ENCODE measurements at places on chromosomes 3 and 15.
A peak's percentile ranks its signal among the peaks of the same experiment; 100 is the strongest.

DNA sequence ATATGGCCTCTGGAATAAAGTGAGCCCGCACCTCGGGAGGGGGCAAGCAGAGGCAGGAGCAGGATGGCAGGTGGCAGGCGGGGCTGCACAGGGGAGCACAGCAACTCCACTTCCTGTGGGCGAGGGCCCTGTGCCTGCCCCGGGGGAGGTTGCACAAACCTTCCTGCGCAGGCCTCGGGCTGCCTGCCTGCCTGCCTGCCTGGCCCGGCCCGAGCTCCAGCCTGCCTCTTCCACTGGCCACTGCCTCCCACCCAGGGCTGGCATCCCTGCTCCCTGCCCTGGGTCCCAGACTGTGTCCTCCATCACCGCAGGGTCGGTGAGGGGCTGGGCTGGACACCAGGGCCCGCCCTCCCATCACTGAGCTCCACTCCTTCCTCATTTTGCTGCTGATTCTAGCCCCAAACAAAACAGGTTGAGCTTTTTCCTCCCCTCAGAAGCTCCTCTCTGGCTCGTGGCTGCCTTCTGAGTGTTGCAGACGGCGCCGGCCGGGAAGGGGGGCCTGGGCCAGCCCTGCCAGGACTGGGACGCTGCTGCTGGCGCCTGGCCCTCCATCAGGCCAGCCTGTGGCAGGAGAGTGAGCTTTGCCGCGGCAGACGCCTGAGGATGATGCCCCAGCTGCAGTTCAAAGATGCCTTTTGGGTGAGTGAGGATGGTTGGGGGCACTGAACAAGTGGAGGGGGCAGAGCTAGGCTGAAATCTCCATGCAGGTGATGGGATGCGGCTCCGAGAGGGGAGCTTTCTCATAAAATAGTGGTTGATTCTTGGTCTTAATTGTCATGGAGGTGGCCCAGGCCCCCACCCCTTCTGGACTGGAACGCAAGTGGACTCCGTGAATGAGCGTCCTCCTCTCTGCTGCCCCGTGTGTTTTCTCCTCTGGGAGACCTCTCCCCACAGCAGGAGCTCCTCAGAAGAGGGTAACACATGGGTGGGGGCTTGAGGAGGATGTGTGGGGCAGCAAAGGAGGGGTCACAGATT is at the start of gene PSTPIP1:
Gene PSTPIP1, plus strand, starts transcription at position 156 of the 975 bp plus-strand sequence. Its CDS starts 448 bp downstream, at position 604.
- DNase-seq: peak; percentile 85

GRCh38 chr15:88467935-88468528 is 524 bp downstream of the MRPS11 start:
- no peak for DNase-seq

- DNase-seq: no peak
Observed at GRCh38 chr15:58309963-58310928, 121.5 kb upstream of the LIPC start.

DNA sequence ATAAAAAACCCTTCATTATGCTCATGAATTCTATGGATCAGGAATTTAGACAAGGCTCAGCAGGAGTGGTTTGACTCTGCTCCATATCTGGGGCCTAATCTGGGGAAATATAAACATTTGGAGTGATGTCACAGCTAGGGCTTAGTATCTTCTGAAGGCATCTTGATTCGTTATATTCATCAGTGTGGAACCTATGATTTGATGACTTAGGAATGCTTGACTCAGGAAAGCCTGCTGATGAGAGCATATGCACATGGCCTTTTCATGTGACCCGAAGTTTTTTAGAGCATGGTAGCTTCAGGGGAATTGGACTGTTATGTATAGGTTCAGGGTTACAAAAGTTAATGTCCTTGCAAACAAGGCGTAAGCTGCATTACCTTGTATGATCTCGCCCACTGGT is 184.9 kb upstream of the LRRC3B start:
- no peak for DNase-seq

DNA sequence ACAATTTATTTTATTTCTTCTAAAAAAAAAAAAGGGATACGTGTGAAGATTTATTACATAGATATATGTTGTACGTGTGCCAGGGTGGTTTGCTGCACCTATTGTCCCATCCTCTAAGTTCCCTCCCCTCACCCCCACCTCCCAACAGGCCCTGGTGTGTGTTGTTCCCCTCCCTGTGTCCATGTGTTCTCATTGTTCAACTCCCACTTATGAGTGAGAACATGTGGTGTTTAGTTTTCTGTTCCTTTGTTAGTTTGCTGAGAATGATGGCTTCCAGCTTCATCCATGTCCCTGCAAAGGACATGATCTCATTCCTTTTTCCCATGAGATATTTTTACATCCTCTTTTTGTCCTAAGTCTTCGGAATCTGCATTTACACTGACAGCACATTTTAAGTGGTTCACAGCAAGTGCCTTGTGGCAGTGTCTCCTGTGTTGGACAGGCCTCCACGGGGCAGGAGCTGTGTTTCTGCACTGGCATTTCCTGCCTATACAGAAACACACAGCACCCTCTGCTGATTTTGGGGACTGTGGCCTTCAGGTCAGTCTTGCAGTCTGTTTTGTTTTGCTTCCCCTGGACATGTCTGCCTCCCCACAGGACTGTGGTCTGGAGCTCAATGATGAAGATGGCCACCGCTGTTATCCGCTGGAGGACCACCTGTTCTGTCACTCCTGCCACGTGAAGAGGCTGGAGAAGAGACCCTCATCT is 12.7 kb upstream of the SACM1L start:
- no peak for DNase-seq

DNA sequence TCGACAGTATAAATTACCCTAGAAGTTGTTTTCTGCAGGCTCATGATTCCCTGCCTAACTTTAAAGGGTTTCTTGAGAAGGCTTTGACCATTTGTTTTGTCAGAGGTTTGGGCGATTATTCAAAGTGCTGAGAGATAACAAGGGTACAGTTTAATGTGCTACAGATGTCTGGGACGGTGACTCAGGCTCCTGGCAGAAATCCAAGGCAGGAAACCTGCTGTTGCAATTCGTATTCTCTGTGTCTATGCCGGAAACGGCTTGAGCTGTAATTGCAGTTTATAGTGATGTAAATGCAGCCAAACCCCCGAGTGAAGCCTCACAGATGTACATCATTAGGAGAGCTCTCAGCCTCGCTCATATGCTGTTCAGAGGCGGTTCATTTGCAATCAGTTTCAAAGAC is 65.6 kb downstream of the SYNPR start:
- peak; percentile 91 for DNase-seq

- no peak for DNase-seq
Observed at GRCh38 chr3:12891391-12891984, 50.1 kb upstream of the RPL32 start.

- DNase-seq: no peak
Observed at GRCh38 chr3:122956693-122957455, 70.7 kb downstream of the SEMA5B start.

DNA sequence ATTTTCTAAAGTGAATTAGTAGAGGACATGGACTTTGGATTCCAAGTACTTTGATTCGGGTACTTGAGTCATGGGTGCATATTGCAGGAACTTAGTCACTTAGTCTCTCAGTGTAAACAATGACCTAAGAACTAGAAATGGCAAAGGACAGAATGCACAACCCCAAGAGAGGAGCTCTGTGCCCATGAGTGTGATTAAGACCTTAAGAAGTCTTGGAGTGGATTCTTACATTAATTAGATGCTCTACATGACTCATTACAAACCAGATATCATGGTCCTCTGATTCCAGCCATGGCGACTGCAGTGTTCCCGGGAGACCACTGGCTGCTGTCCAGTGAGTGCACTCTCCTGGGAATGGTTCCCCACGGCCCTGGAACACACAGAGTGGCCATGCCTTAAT is 251.5 kb downstream of the GABRG3 start:
- no peak for DNase-seq

DNA sequence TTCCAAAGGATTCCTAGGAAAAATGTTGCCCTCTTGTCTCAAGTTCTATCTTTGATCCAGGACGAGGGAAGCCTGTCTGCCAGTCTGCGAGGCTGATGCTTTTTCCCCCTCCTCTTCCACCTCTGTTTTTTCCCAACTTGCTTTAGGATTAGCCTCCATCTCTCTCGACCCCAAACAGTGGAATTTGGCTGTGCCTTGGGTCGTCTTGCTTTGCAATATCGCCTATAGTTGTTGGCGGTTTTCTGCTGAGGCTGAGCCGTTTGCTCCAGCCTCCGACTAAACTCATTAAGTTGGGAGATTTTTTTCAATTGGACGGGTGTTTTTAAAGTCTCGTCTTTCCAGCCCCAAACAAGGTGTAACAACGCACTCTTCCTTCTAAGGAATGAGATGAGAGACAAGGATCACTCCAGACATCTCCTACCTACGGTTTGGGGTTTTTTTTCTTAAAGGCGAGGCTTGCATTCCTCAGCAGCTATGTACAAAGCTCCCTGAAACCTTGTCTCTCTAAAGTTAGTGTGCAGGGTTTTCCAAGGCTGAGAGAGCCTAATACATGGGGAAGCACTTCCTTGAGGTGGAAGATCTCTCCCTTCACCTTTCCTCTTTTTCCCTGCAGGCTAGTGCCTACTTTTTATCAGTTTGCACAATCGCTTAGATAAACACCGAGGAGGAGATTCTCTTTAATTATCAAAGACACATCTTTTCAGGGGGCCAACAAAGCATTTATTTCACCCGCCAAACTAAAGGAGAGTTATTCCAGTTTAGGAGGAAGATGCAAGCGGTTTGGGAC is 4.8 kb upstream of the NR2F2 start:
- DNase-seq: no peak

DNA sequence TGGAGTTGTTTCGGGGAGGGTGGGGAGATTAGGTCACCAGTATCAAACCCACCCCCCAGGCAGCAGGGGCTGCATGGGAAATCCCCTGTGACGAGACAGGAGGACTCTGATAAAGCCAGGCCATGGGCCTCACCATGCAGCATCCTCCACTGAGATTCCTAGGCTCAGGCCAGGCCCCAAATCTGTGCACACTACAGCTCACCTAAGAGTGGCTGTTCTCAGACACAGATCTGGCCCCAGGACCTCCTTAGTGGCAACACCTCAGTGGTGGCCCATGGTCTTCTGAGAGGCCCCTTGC is 29.0 kb downstream of the PXYLP1 start:
- DNase-seq: no peak

- no peak for DNase-seq
Observed at GRCh38 chr3:39631136-39631535, 163.7 kb downstream of the MOBP start.

- no peak for DNase-seq
Observed at GRCh38 chr3:69494185-69494584, 108.3 kb upstream of the FRMD4B start.

DNA sequence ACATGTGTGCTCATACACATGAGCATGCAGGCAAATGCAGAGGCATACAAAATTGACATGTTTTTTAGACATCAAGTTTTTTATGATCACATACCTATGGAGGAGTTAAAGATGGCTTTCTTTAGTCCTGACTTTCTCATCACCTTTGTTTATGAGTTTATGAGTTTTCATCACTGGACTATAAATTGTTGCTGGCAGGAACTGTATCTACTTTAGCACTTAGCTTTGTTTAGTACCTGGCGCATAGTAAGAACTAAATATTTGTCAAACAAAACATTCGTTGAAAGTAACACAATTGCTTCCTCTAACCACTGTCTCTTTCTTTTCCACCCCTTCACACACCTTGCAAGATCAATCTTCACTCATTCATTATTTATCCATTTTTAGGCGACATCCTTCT is 182.6 kb downstream of the SUCNR1 start:
- no peak for DNase-seq

- DNase-seq: no peak
Observed at GRCh38 chr3:125326957-125327356, 48.2 kb downstream of the ZNF148 start.

Measured in posterior vena cava (tissue), 2 donors.